ENCODE measurements at places on chromosomes 12 and 14. TPM values are rescaled to one million over a fixed set of nuclear protein-coding genes. Genes with fewer than 3 reads are reported as not detected.

CLEC9A gene
- total RNA-seq, result not detected

RD3L gene
- not detected for total RNA-seq

CLEC2A gene
- 5.6 TPM for total RNA-seq

NOS1 gene
- total RNA-seq, result not detected

SYNDIG1L gene
- not detected for total RNA-seq

PLEKHG3 gene
- 6.2 TPM for total RNA-seq

LIN7A gene
- 1.5 TPM for total RNA-seq

TCL1B gene
- not detected for total RNA-seq

ART4 gene
- 0.82 TPM for total RNA-seq
